ENCODE measurements at places on chromosomes 1 and 21.

- DNase-seq, result peak; percentile 97
These were observed at the start of gene MX1 for GRCh38 chr21:41425954-41426675. MX1 (plus strand) TSS chr21:41426239; CDS start chr21:41432071, 5,832 bp downstream.

- DNase-seq, result no peak
These were observed 9.0 kb downstream of the ARHGEF16 start for GRCh38 chr1:3463408-3463863.

DNA sequence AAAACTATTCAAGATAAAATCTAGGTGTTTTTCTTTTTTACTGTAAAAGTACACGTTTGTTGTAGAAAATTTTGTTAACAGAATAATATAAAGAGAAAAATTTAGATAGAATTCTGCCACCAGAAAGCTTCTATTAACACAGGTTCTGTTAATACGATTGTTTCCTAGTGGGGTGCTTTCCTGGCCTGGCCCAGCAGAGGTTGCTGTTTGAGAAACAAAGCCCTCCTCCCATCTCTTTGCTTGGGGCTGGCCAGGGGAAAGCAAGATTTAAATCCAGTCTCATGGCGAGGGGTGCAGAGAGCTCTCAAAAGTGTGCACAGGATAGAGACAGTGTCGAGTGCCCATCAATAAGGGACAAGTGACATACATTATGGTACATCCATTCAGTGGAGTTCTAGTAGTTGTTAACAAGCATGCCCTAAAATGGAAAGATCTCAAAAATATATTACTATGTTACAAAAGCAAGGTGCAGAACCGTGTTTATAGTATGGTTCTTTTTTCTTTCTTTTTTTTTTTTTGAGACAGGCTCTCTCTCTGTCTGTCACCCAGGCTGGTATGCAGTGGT lies 14.6 kb upstream of the ACBD3 start:
- no peak for DNase-seq

GRCh38 chr21:28805885-28806284 lies 186.8 kb downstream of the LTN1 start:
- DNase-seq, result no peak

- DNase-seq, result peak; percentile 51
These were observed 52.7 kb upstream of the WASF2 start for GRCh38 chr1:27542463-27543273.

- no peak for DNase-seq
These were observed 886 bp downstream of the BTBD8 start for GRCh38 chr1:92081031-92081430.

DNA sequence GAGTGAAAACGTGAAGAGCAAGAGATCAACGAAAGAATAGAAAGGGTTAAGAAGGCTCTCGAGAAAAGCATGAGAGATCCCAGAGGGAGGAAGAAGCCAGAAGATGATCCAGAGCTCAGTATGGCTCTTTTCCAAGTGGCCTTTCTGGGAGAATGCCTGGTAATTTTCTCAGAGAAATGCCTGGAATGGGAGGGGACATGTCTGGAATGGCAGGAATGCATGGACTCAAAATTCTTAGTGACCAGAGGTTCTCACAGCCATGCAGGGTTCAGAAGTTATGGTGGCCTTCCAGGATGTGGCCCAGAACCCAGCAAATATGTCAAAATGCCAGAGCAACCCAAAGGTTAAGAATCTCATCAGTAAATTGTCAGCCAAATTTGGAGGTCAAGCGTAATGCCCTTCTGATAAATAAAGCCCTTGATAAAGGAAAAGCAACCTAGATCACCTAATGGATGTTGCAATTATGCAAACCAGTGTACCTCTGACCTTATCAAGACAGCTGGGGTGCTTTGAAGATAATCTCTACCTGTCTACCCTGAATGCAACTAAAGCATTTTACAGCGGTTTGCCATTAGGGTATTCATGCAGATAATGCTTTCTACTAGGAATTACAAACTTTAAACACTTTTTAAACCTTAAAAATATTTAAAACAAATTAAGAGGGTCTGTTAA lies 53.1 kb downstream of the NBPF6 start:
- DNase-seq, result no peak

- no peak for DNase-seq
These were observed 1.3 kb downstream of the WLS start for GRCh38 chr1:68230901-68231626.

GRCh38 chr21:46397993-46398392 lies 60.7 kb upstream of the DIP2A start:
- no peak for DNase-seq

DNA sequence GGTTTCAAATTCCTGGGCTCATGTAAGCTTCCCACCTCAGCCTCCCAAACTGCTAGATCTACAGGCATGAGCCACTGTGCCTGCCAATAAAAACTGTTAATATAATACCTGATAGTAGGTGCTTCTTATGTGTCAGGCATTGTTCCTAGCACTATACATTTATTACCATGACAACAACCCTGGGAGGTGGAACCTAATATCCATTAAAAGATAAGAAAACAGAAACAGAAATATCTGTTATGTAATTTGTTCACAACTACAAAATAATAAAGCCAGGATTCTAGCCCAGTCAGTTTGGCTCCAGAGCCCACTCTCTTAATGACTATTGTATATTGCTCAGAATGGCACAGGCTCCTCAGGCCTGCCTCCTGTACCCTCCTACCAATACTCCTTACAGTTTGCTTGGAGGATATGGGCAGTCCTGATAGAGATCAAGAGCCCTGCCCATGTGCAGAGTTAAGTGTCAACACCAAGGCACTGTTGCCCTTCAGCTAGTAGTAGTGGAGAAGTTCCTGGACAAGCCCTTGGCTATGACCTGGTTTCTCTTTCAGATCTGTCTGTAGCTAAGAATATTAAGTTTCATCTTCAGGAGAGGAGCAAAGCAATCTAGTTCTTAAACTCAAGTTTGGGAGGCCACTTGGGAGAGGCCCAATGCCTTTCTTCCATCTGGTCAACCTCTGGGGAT lies 22.4 kb downstream of the RPL5 start:
- peak; percentile 38 for DNase-seq

GRCh38 chr1:100517515-100517914 lies 20.4 kb upstream of the GPR88 start:
- DNase-seq, result no peak

DNA sequence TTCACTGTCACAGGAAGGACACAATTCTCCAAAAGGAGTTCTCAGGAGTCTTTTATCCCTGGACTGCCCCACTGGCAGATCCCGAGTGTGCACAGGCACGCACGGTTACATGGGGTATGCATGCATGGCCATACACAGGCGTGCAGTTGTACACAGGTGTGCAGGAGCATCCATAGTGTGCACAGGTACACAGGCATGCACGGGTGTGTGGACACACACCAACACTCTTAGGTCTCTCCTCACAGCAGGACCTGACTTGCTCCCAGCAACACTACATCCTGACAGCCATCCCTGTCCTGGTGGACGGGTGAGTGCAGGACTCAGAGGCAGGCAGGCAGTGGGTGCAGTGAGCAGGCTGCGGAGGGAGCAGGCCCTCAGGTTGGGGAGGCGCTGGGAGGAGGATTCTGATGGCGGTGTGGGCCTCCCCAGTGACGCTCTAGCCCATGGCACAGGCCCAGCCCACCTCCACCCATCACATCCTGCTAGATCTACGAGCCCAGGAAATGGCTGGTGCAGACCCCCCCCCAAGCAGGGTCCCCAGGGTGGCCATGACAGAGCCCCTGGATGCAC lies 28.4 kb downstream of the SLC19A1 start:
- no peak for DNase-seq

DNA sequence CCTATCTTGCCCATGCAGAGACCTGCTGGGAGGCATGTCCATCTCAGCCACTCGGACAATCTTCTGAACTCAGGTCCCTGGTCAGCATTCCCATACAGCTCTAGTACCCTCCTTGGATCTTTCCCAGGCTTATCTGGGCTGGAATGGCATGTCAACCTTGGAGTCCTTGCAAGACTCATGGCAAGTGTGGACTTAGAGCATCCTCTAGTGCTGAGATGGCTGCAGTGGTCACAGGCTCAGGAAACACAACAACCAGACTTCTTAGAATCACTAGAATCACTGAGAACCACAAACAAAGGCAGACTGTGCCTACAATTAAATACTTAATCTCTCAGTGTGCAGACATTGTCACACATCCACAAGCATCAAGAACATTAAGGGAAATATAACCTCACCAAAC lies 73.1 kb upstream of the TSHB start:
- DNase-seq, result no peak

DNA sequence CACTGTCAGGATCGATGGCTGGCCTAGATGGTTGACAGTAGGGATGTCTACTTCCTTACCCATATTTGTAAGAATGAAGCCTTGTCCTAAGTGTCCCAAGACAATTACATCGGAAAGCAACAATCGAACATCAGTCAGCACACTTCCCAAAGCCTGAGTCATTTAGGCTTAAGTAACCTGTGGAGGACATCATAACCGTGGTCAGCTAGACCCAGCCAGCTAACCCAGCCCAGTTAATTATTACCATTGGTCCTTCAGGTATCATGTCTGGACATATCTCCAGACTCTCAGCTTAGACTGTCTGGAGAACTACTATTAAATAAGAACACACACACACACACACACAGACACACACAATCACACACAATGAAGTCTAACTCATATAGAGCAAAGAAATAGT lies 264.7 kb downstream of the TRABD2B start:
- DNase-seq, result no peak

DNA sequence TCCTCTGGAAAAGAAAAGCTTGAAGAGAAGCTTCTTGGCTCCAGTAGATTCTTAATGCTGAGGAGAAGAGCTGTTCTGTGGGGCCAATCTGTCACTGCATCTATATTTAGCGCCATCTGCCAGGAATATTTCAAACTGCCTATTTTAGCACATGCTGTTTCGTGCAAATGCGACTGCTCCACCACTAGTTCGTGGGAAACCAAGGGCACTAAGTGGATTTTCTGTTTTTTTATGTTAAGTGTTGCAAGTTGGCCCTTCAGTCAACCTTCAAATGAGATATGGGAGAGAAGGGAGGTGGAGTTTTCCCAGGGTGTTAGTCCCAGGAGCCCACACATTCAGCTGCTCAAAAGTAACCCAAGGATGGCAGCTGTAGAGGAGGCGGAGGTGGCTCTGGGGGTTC lies 91.9 kb downstream of the TSEN15 start:
- DNase-seq, result no peak

- DNase-seq, result no peak
These were observed 52.8 kb upstream of the RPL11 start for GRCh38 chr1:23638786-23639241.

DNA sequence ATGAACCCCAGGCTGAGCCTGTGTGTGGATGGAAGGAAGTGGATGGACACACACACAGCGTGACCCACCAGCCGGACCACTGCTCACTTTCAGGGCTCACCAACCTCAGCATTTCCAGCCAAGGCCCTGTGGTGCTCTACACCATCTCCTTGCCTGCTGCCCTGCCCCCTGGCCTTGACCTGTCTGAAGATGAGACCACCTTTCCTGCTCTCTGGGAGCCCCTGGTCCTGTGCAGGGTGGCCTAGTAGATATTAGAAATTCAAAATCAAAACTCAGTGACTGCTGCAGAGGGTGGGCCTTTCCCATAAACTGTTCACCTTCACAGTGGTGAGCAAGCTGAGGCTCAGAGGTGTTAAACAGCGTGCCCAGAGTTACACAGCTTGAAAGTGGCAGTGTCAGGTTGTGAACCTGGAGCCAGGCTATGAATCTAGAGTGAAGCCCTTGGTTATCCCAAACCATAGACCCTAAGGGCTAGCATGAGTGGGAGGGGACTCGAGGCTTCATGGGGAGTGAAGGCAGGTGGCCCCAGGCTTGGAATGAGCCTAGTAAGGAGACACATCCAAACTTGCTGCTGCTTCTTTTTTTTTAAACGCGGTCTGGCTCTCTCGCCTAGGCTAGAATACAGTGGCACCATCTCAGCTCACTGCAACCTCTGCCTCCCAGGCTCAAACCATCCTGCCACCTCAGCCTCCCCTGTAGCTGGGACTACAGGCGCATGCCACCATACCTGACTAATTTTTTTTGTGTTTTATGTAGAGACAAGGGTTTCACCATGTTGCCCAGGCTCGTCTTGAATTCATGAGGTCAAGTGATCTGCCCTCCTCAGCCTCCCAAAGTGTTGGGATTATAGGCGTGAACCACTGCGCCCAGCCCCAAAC lies 41.5 kb downstream of the MAN1C1 start:
- no peak for DNase-seq

DNA sequence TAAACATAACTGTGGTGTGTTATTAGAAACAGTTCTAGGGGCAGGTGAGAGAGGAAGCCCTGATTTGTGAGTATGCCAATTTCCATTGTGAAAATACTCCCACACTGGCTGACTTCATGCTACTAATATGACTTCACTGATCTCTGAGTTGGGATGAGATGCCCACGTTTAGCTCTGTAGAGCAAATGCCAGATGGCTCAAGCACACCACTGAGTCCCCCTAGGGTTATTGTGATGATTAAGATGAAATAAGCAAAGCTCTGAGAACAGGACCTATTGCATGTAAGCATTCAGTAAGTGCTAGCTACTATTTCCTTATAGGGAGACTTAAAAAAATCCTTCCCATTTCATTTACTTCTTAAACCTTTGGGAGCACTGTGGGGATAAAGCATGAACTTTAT lies 117.6 kb downstream of the CENPF start:
- no peak for DNase-seq

GRCh38 chr1:160993544-160994193 lies 27.3 kb downstream of the F11R start:
- DNase-seq, result peak; percentile 51

DNA sequence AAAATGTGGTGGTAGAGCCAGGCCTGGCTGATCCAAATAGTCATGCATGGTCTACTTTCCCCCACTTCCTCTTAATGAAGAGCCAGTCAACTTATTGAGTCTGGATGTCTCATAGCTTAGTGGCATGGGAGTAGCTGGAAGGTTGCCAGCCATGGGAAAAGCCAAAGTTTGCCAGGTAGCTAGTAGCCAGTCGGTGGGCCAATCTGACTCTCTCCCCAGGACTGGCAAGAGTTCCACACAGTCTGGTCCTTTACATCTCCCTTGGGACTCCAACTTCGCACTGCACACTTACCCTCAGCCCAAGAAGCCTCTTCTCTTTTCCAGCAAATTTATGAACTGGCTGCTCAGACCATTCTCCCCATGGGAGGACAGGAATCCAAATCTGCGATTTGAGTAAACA lies 8.3 kb downstream of the WARS2 start:
- no peak for DNase-seq

DNA sequence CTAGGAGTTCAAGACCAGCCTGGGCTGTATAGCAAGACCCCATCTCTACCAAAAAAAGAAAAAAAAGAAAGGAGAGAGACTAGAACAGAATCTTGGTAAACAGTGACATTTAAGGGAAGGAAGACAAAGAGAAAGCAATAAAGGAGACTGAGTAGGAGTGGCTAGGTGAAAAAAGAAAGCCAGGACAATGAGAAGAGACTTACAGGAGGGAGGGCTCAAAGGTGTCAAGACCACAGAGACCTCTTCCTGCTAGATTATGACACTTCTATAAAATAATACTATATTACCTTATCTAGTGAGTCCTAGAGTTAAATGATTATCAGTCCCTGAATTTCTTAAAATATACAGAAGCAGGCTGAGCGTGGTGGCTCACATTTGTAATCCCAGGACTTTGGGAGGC lies 10.1 kb upstream of the EPRS1 start:
- DNase-seq, result no peak

- DNase-seq, result no peak
These were observed 49.0 kb downstream of the TOR1AIP2 start for GRCh38 chr1:179828554-179829110.

GRCh38 chr1:193525411-193525810 lies 339.0 kb upstream of the B3GALT2 start:
- no peak for DNase-seq
